ENCODE measurements at places on chromosomes 1 and 21.

DNA sequence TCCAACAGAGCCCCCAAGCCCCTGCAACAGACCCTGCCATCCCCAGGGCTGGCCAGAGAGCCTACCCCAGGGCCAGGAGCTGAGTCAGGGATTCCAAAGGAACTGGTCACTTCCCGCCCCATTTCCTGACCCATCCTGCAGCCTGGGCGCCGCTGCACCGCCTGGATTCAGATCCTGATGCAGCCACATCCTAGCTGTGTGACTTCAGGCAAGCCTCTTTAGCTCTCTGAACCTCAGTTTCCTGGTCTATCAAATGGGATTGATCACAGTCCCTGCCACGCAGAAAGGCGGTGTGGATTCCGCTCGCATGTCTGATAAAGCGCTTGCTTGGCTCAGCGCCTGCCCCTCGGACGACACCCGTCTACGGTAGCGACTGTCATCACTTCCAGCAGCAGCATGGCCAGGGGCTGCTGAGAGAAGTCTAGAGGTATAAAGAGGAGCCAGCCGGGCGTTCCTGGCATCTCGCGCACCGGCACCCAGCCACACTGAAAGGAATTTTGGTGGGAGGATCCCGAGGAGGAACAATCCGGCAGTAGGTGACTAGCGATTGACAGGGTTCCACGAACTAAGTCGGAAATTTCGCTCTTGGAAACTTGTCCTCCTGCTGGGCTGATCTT, 10.1 kb downstream of the EPHA2 start:
- DNase-seq, result no peak

GRCh38 chr21:31502537-31503143, 156.9 kb upstream of the SOD1 start:
- no peak for DNase-seq

DNA sequence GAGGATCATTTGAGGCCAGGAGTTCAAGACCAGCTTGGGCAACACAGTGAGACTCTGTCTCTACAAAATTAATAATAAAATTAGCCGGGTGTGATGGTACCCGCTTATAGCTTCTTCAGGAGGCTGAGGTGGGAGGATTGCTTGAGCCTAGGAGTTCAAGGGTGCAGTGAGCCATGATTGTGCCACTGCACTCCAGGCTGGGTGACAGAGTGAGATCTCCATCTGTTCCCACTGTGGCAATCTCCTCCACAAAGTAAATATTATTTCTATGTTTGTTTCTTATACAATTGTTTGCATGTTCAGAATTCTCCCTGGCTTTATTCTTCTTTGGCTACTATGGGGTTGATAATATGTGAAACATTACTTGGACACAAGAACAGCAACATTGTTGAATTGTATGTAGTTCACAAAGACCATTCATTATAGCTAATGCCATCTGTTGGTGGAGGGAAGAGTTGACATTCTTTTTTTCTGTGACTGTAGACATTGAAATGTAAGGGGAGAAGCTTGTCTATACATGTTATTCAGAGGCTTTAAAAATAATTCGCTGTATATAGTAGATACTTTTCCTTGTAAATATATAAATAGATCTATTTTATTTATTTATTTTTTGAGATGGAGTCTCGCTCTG, 47.8 kb upstream of the SRSF10 start:
- no peak for DNase-seq

DNA sequence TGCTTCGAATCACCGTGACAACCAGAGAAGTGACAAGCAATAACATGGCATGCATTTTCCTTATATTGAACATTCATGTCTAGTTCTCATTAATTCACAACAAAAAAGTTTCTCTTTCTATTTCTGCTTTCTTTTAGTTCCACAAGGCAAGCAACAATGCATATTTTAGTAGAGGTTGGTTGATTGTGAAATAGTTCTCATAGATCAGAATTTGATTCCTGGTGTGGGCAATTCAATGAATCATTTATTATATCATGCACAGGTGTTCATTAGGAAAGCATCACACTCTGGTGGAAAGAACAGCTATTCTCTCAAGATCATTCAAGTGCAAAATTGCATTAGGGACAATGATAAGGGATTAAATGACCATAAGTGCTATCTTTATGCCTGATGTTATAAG, 980.9 kb downstream of the BRINP3 start:
- no peak for DNase-seq

GRCh38 chr21:26920055-26920454, 46.8 kb downstream of the ADAMTS5 start:
- no peak for DNase-seq

- DNase-seq, result no peak
Observed at GRCh38 chr1:159996653-159997052, 35.1 kb downstream of the PIGM start.

DNA sequence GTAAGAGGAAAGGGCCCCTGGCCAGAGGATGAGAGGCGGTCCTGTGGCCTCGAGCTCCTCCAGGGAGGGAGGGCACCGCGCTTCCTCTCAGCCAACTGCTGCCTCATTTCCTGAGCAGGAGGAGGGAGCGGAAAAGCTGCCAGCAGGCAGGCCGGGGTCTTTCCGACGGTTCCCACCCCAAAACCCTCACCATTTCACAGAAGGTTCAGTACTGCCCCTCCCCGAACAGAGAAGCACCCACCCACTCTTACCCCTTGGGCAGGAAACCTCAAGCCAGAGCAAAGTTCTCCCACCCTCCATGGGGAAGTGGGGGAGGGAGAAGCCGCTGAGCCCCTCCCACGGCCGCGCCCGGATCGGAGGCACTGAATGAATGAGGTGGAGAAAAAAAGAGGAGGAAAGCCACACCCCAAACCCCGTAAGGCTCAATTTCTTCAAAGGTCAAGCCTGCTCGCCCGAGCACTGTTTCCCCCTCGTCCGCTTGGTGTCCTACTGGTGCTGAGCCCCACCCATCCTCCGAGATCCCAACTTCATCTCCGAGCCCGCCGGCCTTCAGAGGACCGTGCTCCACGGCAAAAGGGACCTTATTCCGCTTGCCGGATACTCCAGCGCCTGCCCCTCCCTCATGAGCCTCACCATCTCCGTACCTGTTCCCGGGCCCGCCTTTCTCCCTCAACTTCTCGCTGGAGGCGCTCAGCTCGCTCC, 9.4 kb downstream of the TPM3 start:
- no peak for DNase-seq

GRCh38 chr1:65344171-65344814, 35.0 kb downstream of the DNAJC6 start:
- DNase-seq, result no peak

- DNase-seq, result no peak
Observed at GRCh38 chr1:204314171-204314892, 45.4 kb downstream of the PLEKHA6 start.

DNA sequence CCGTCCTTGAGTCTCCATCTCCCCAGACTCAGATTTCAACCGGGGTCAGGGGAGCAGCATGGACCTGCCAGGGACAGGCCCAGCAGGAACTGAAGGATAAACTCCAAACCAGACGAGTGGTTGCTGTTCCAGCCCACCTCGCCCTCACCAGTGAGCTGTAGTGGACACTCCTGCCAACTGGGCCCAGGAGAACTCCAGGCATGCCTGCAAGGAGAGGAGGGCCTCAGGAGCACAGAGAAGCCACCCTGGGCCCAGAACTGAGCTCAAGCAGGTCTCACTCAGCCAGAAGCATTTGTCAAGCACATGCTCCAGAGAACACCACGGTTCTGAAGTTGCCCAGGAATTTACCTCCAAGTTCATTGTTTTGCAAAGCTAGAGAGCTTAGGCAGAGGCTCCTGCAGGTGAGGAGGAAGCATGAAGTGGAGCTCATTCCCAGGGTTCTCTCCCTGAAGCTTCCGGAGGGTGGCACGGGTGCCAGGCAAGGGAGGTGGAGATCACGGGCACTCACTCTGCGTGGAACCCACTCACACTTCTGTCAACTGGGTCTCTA, 61.0 kb downstream of the MATN1 start:
- DNase-seq, result no peak

- DNase-seq, result no peak
Observed at GRCh38 chr1:54608566-54609230, 14.6 kb downstream of the FAM151A start.

DNA sequence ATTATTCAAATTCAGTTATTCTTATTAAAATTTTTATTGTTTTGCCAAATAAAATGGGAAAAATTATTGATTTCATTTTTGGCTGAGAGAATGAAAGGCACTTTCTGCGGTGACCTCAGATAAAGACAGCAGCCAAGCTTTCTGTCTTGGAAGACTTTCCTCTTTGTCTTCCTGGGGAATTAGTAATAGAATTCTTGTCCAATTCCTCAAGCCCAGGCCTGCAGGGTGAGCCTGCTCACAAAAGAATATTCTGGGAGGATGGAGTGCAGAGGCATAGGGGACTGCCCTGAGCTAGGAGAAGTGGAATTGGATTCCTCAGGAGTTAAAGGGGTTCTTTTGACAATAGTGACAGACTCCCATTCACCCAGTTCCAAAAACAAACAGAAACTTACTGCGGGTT, 614.5 kb upstream of the ADGRL2 start:
- no peak for DNase-seq

- no peak for DNase-seq
Observed at GRCh38 chr1:8077602-8078001, 51.5 kb upstream of the ERRFI1 start.

DNA sequence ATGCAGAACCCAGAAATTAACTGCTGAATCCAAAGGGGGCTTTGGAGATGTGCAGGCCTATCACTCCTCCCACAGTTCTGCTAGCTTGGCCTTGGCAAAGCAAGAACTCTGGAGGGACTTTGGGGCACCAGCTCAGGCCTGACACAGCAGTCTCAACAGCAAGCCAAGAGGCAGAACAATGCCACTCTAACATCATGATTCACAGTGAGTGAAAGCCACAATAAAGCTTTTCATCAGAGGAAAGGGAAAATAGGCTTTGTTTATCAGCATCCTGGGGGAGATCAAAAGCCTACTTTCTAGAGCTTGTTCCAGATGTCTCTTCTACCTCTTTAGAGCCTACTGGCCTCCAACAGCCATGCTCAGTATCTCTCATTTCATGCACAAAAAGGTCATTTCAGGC, 283.4 kb downstream of the KCNH1 start:
- DNase-seq, result no peak

DNA sequence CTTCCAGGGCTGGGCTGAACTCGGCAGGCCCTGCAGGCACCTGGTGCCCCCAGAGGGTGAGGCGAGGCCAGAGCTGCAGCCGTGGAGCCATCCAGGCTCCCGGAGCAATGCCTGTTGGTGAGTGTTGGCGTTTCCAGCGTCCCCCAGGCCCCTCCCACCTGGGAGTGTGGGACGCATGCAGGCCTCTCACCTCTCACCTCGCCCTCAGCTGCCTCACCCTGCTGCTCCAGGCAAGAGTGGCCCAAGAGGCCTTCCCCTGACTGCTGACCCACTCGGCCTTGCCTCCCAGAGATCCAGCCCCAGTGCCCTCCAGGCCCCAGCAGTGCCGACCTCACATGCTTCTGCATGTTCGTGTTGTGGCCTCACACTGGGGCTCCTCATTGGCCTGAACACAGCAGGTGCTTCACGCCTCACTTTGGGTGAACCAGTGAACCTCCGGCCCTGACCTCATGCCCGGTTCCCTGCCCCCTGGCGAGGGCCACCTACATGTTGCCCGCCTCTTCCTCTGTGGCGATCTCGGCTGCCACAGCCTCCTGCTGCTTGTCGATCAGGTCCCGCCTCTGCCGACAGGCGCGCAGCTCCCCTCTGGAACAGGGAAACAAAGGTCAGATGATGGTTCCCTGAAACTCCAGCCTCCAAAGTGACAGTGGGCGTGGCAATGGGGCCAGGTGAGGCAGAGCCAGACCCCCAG, 17.0 kb downstream of the CFAP74 start:
- no peak for DNase-seq

- DNase-seq, result no peak
Observed at GRCh38 chr1:204376919-204377799, 17.4 kb upstream of the PLEKHA6 start.

DNA sequence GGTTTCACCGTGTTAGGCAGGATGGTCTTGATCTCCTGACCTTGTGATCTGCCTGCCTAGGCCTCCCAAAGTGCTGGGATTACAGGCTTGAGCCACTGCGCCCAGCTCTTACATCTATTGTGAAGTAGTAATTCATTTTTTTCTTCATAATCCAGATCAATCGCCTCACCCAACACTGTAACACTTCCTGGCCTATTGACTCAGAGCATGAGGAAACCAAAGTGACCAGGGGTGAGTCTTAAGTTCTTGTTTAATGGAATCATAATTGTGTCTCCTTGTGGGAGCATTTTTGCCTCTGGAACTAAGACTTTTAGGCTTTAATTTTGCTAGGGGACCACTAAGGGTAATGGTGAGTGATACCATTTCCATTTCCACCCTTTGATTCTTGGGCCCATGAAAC, 27.4 kb downstream of the TNFSF18 start:
- no peak for DNase-seq

DNA sequence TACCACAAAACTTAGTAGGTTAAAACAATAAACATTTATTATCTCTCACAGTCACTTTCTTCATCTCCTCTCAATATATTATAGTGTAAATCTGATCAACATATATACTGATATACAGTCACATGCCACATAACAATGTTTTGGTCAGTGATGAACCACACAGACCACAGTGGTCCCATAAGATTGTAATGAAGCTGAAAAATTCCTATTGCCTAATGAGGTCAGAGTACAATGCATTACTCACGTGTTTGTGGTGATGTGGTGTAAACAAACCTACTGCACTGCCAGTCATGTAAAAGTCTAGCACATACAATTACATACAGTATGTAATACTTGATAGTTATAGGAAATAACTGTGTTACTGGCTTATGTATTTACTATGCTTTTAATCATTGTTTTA, 30.1 kb downstream of the OLFML3 start:
- no peak for DNase-seq

DNA sequence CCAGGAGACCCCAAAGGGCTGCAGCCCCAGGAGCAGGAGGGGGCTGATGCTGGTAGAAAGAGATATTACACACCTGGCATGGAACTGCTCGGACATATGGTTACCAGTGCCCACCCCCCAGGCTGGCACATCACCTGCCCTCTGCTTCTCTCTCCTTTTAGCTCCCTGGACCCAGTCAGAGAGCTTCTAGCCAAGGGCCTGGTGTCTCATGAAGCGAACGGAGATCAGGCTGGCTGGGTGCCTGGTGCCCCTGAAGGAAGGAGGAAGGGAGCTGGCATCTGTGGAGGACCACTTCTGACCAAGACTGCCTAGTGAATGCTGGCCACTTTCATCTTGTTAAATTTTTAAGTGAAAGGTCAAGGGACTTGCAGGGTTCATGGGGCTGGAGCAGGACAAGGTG, 53.1 kb downstream of the FOXO6 start:
- no peak for DNase-seq

DNA sequence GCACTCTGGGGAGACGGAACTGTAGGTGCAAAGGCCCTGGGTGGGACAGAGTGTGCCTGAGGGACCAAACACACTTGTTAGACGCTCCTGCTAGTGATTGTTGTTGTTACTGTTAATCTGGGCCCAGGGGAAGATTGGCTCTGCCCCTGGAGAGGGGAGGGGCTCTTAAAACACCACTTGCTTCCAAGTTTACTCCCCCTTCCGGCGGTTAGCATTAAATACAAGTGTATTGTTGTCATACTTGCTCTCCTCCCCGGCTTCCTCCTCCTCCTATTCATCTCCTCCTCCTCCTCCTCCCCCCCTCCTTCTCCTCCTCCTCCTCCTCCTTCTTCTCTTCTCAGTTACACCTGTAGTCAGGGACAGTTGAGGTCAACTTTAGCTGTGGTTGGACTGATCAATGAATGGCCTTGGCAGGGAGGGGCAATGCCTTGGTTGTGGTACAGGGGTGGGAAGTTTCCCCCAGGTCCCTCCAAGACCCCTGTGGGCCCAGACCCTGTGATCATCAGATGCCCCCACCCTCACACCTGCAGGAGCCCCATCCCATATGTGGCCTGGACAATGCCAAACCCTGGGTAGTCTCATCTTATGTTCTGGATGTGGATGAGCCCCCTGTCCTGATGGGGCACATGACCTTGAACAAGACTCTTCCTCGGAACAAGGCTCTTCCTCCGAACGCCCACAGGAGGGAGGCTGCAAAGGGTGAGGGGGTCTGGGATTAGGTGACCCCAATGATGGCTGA, 217.3 kb downstream of the PTPRU start:
- DNase-seq, result no peak

Data from vagina (tissue), 2 donors.